H1 (cell line): ENCODE measurements at places on chromosomes 5 and 9. TPM values are rescaled to one million over a fixed set of nuclear protein-coding genes. Genes with fewer than 3 reads are reported as not detected.
A peak's percentile ranks its signal among the peaks of the same experiment; 100 is the strongest.

DNA sequence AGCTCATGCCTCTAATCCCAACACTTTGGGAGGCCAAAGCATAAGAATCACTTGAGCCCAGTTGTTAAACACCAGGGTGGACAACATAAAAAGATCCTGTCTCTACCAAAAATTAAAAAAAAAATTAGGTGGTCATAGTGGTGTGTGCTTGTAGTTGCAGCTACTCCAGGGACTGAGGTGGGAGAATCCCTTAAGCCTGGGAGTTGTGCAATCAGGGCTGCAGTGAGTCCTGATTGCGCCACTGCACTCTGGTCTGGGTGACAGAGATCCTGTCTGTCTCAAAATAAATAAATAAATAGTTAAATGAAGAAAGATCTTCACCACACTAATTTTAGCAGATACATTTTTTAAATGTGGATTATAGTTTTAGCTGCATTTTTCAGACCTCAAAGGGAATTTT is 433.2 kb downstream of the MAT2B start:
- no peak overlapping the region for H3K4me3 ChIP-seq
- H3K4me1 ChIP-seq: no peaks in the 10 kb centered on the region

- H3K27me3 ChIP-seq: no peaks in the 10 kb centered on the region
- H3K36me3 ChIP-seq: no peaks in the 10 kb centered on the region
- no peaks in the 10 kb centered on the region for H3K4me1 ChIP-seq
- no peak overlapping the region for H3K4me3 ChIP-seq
- DNase-seq: no peak
- H3K27ac ChIP-seq: no peak overlapping the region
These were observed 1.9 kb downstream of the LRRC19 start for GRCh38 chr9:27003426-27004077.

Gene IL12B
- not detected in 2 replicates for total RNA-seq

GRCh38 chr9:3648722-3649246 is 123.0 kb upstream of the RFX3 start:
- no peak for DNase-seq
- no peaks in the 10 kb centered on the region for H3K36me3 ChIP-seq
- H3K4me1 ChIP-seq: no peaks in the 10 kb centered on the region

DNA sequence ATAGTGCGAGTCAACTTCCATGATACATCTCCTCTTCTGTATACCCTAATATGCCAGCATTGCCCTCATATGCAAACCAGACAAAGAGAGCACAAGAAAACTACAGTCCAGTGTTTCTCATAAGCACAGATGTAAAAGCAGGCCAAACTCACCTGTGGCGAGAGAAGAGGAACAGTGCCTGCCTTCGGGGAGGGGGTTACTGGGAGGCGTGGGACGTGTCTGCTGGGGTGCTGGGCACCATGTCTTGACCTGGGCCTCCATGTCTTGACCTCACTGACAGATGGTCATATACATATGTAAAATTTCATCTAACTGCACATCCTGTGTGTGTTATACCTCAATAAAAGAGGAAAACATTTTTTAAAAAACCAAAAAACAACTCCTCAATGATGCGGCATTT is 159.3 kb upstream of the PPP1R26 start:
- no peaks in the 10 kb centered on the region for H3K27me3 ChIP-seq
- no peak overlapping the region for H3K4me3 ChIP-seq
- H3K36me3 ChIP-seq: no peaks in the 10 kb centered on the region
- peaks cover 1% of the 10 kb centered on the region; the same call in 1 of the 2 replicates for H3K4me1 ChIP-seq
- H3K27ac ChIP-seq: no peak overlapping the region
- DNase-seq: no peak

Gene CDH10
- not detected in 2 replicates for total RNA-seq

- DNase-seq: no peak
- H3K4me1 ChIP-seq: no peaks in the 10 kb centered on the region
- no peak overlapping the region for H3K27ac ChIP-seq
These were observed 192.2 kb downstream of the HSD17B3 start for GRCh38 chr9:96109680-96110351.

DNA sequence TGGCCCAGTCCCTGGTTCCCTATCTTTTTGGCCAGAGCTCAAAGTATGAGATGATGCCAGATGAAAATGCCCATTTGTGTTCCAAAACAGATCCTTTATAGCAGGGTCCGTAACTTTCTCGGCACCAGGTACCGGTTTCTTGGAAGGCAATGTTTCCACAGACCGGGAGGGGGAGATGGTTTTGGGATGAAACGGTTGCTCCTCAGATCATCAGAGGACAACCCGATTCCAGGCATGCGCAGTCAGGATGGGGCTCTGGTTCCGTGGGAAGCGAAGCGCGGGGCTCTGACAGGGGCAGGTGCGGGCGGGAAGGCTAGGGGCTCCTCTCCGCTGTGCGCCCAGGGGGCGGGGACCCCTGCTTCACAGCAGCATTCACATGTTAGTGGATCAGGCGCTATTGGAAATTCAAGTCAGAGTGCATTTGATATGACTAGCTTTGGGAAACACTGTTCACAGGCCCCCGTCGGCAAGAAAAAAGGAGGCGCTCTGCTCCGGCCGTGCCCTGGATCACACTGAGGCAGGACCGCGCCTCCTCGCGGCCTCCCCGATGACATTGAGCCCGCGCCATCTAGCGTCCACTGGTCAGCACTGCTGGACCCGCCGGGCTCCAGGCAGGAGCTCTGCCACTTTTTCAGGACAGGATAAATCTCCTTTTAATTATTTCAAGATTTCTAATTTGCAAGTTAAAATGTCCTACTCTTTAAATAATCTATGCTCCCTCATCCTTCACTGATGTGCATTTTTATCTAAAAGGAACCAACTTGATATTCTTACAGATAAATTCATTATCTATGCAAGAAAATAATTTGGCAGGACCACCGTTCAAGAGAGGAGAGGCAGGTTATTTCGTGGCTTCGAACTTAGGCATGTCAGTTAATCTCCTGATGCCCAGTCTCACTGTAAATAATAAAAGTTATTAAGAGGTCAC is 190.0 kb downstream of the FANCC start:
- peak overlapping the region; percentile 42 for H3K4me3 ChIP-seq
- H3K36me3 ChIP-seq: no peaks in the 10 kb centered on the region
- no peaks in the 10 kb centered on the region for H3K27me3 ChIP-seq
- peak; percentile 93 for DNase-seq
- peaks cover 13% of the 10 kb centered on the region for H3K4me1 ChIP-seq

DNA sequence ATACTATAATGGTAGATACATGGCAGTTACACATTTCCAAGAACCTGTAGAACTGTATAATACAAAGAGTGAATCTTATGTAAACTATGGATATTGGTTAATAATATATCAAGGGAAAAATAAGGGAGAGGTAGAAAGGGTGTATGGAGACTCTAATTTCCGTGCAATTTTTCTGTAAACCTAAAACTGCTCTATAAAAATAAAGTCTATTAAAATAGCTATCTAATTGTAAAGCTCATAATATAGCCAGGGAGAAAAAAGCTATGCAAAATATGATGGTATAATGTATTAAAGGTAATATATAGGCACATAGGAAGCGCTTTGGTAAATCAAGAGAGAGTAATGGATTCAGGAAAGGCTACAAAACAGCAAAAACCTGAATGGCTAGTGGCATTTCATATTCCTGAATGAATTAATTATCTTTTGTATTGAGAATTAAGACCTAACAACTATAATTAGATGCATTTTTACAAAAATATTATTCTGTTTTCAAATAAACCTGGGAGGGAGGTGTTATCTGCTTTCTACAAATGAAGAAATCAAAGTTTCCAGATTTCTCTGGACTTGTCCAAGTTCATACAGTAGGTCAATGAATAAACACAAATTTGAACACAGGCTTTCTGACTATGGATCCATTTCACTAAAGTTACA is 22.8 kb downstream of the ANXA1 start:
- no peaks in the 10 kb centered on the region for H3K27me3 ChIP-seq
- no peak overlapping the region for H3K4me3 ChIP-seq
- no peaks in the 10 kb centered on the region for H3K4me1 ChIP-seq

Gene CTXN3
- not detected in 2 replicates for total RNA-seq

GRCh38 chr9:115941561-115942315 is 211.9 kb upstream of the PAPPA start:
- DNase-seq: no peak
- no peaks in the 10 kb centered on the region for H3K27me3 ChIP-seq
- H3K4me1 ChIP-seq: no peaks in the 10 kb centered on the region
- H3K4me3 ChIP-seq: no peak overlapping the region
- H3K27ac ChIP-seq: no peak overlapping the region

GRCh38 chr9:18359335-18359734 is 114.6 kb upstream of the ADAMTSL1 start:
- H3K36me3 ChIP-seq: no peaks in the 10 kb centered on the region
- H3K27ac ChIP-seq: no peak overlapping the region
- no peaks in the 10 kb centered on the region for H3K27me3 ChIP-seq
- no peaks in the 10 kb centered on the region for H3K4me1 ChIP-seq
- no peak overlapping the region for H3K4me3 ChIP-seq

Gene PCDHGB5
- total RNA-seq: 1.9 and 2.6 TPM in 2 replicates

Gene SLC31A2
- 1.5 and 2.0 TPM in 2 replicates for total RNA-seq
